ELR (cell line): ENCODE measurements at places on chromosomes 2 and 18.

DNA sequence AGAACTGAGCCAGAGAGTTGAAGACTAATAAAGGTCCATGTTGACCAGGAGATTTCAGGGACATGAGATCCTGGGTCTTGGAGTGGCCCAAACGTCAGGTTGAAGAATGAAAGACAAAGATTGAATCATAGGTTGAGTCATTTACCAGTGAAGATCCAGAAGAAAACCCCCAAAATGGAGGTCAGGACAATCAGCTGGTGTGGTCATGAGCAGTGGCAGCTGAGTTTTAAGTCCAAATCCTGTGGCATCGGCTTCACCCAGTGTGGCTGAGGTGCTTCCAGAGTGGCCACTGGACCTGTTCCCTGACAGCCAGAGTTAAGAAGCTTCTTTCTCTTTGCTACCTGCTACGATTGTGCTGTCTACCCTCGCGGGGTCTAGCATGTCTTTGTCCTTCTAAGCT lies 234.0 kb downstream of the BCL2 start:
- DNase-seq, result no peak

DNA sequence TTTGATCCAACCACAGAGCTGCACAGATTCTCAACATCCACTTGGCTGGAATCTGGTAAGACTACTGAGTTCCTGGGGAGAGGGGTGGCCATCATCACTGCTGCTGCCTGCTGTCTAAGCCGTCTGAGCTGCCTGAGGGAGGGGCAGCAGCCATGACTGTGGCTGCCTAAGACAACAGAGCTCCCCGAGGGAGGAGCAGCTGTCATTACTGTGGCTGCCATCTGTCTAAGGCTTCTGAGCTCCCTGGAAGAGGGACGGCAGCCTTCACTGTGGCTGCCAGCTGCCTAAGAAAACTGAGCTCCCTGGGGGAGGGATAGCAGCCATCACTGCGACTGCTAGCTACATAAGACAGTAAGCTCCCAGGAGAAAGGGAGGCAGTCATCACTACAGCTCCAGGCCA lies 584.4 kb downstream of the NR4A2 start:
- no peak for DNase-seq

- DNase-seq, result no peak
These were observed 32.7 kb downstream of the YPEL5 start for GRCh38 chr2:30179536-30179935.

GRCh38 chr18:39425172-39425850 lies 1859.7 kb upstream of the CELF4 start:
- DNase-seq, result no peak

DNA sequence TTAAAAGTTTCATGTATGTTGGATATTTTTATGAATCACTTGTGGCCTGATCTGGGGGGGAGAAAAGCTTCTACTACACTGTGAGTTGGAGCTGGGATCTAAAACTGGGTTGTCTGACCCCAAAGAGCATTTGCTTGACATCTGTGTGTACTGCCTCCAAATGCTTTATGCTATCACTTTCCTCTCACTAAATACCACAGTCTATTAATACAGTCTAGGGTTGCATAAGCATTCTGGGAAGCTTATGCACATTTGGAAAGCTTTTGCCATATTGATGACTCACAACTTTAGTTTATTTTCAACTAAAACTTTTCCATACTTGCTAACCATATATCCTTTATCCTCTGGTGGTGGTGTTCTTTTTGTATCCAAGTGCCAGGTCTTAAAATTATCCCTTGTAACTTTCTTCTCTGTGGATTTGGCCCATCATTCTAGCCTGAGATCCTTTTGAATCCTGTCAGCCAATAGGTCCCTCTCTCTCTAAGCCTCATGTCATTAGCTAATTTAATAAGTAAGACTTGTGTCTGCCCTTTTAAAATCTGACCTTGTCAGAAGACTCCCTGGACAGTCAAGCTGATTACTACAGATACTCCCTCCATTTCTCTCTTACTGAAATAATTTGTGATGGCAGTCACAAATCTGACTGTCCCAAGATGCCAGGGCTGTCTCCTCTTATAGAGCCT lies 72.7 kb downstream of the NXPH2 start:
- DNase-seq, result peak; percentile 72

DNA sequence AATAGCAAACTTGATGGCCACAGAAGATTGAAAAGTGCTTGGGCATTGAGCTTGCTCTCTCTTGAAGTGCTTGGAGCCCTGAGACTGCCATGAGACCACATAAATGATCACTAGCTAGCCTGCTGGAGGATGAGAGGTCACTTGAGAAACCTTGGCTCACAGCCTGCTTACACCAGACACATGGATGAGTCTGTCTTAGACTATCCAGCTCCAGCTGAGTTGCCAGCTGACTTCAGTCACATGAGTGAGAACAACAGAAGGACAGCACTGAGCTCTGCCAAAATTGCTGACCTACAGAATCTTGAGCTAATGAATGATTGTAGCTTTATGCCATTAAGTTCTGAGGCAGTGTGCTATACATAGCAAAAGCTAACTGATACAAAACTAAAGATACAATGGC lies 18.1 kb downstream of the NABP1 start:
- DNase-seq, result peak; percentile 82

DNA sequence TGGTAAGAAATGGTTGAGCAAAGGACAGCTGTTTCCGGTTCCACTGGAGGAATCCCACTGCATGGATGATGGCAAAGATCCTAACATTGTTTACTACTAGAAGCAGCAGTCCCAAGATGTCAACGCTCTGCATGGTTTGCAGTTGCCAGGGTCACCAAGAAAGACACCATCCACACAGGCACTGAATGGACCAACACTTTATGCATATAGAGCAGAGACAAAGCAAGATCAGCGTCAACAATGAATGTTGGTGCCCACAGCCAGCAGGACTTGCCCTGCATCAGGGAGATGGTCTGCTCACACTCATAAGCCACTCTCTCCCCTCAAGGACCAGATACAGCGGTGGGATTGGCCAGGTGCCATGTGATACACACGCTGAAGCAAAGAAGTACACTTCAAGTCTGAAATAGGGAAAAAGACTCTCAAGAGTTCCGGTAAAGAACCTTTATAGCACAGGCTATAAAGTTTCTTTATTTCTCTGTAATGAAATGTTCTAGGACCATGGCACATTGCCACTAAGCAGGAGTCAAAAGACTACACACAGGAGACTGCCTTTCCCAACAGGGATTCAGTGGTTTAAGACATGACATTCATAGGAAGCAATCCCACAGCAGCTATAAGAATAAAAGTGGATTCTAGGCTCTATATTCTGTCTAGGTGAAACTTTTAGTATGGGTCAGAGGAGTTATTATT lies 133.2 kb upstream of the EPHA4 start:
- no peak for DNase-seq
